ENCODE measurements at places on chromosomes 4 and X.

GRCh38 chr4:5940470-5941203, 47.8 kb upstream of the CRMP1 start:
- no peak for DNase-seq

DNA sequence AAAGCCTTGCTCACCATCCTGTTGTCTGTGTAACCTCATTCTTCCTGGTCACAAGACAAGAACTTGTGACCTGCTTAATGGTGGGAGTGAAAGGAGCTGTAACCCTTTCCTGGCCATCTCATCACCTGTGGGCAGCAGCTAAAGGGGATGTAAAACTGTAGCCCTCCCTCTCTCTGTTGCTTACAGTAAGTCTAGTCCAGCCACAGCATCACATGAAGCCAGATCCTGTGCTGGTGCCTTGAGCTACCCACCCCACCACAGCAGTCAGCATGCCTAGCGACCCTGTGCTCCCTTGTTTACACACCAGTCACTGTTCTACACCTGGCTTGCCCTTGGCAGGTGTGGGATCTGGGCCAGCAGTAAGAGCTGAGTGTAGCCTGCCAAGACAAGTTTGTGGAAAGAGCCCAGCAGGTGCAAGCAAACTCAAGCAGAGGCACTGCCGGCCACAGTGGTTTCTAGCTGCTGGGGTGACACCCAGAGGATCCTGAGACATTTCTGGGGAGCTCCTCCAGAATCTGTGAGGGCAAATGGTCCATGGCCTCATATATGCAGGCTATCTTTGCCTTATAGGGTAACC, 41.0 kb downstream of the UGT2B28 start:
- no peak for DNase-seq

DNA sequence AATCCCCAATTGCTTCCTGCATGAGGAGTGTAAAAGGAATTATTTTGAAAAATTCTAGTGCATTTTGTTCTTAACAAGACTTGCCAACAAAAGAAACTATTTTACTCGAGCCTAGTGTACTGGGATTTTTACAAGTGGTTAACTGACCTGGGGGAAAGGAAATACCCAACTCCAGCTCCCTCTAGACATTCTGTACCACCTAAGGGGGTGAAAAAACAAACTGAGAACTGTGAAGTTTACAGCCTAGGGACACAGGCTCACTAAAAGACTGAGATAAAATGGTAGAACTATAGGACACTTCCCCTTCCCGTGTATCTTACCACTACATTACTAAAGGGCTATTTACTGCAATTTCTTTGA, 2.6 kb upstream of the ADH5 start:
- DNase-seq, result no peak

DNA sequence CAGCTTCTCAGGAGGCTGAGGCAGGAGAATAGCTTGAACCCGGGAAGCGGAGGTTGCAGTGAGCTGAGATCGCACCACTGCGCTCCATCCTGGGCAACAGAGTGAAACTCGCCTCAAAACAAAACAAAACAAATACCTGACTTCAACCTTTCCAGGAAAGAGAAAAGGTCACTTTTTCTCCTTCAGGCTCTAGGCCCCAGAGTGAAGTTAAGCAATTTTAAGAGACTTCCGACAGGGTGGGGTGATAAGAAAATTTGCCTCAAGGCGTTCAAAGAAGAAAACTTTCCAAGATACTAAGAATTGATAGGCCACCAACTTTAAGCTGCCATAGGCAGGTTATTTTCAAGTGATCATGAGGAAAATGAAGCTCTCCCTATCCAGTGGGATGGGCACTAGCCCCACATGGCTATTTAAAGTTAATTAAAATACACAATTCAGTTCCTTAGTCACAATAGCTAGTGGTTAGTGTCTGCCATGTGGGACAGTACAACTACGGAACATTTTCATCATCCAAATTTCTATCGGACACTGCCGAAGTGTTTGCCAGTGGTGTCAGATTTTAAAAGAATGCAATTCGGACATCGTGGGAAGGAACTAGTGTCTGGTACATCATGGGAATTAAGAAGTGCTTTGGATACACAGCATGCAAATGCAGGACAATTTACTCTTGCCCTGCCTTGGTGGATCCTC, 33.0 kb downstream of the SMS start:
- no peak for DNase-seq

- no peak for DNase-seq
These were observed 15.5 kb downstream of the PFKFB1 start for GRCh38 chrX:54978448-54978847.

GRCh38 chr4:54929459-54929858, 195.9 kb downstream of the KDR start:
- no peak for DNase-seq

- no peak for DNase-seq
These were observed 41.6 kb upstream of the ACSL4 start for GRCh38 chrX:109774706-109775105.

DNA sequence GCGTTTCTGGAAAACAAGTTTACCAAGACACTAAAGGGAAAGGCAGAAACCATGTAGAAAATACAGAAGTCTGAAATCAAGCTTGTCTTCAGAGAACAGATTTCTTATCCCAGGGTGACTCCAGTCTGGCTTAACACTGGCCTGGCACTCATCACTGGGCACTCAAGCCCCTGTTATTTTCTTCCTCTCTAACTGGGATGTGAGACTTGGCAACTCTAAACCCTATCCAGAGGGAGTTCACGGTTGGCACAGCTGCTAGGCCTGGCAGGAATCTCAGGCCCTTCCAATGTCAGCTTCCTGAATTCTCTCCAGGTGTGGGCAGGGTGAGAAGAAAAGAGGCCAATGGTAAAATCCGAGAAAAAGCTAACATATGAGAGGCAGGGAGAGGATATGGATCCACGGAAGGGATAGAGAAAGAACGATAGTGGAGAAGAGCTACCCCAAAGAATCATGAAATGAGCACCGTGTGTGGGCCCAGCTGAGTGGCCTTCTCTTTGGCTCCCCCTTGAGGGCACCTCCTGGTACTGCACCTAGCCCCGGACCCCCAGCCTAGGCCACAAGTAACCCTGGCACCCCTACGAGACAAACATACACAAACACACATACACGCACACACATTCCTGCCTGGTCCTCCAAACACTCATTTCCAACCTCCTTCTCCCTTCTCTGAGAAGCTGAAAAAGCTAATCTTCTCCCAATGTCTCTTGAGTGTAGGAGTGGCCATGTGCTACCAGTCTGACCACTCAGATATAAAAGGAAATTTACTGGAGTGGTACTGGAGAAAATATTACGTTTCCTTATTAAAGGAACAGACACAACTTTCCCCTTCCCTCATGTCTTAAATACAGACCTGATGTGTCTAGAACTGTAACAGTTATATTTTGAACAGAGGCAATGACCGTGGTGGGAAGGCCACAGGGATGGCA, 16.6 kb upstream of the PTCHD1 start:
- peak; percentile 49 for DNase-seq

DNA sequence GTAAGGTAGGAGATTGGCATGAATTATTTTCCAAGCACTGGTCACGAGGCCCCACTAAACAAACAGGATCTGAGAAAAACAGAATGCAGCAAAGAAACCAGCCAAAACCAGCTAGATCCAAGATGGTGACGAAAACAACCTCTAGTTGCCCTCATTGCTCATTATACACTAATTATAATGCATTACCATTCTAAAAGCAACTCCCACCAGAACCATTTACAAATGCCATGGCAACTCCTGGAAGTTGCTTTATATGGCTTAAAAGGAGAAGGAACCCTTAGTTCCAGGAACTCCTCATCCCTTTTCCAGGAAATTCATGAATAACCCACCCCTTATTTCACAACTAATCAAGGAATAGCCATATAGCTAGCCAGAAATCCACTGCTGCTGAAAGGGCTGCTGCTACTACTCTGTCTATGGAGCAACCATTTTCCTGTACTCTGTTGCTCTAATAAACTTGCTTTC, 69.3 kb downstream of the ABCB7 start:
- DNase-seq, result no peak

DNA sequence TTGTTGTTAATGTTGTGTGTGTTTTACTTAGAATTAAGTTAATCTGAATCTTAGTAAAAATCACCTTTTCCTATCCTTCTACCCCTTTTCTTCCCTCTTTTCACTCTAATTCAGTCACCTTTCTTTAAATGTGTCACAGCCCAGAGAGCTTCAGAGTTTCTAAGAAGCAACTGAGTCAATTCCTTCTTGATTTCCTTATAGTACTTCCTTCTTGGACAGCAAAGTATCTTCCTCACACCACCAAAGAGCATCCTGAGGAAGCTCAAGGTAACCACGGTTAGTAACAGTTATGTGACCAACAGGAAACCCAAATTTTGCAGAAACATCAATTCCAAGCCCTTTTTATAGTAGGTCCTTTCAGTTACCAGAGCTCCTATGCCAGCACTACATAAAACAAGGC, 243.2 kb upstream of the BMP3 start:
- no peak for DNase-seq

- DNase-seq, result no peak
These were observed 37.7 kb upstream of the SLC16A2 start for GRCh38 chrX:74383611-74384010.
